ENCODE measurements at places on chromosomes 5 and 9.
A peak's percentile ranks its signal among the peaks of the same experiment; 100 is the strongest.

DNA sequence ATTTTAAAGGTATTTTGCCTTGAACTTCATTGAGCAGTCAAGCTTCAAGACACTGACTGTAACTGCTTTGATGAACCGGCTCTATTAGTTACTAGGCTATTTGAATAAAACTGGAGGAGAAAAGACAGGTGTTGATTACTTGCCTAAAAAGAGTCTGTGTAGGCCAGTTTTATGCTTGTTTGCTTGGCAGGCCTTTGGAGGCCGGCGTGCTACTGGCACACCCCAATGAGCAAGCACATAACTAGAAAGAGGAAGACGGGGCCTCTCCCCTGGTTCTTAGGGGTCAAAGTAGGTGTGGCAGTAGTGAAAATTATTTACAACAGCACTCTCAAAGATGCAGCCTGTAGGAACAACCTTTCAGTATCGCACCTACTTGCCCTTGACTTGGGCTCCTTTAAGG, 2.1 kb upstream of the ZFR start:
- no peak for DNase-seq

- no peak for DNase-seq
Observed at GRCh38 chr5:15476977-15477376, 23.0 kb upstream of the FBXL7 start.

DNA sequence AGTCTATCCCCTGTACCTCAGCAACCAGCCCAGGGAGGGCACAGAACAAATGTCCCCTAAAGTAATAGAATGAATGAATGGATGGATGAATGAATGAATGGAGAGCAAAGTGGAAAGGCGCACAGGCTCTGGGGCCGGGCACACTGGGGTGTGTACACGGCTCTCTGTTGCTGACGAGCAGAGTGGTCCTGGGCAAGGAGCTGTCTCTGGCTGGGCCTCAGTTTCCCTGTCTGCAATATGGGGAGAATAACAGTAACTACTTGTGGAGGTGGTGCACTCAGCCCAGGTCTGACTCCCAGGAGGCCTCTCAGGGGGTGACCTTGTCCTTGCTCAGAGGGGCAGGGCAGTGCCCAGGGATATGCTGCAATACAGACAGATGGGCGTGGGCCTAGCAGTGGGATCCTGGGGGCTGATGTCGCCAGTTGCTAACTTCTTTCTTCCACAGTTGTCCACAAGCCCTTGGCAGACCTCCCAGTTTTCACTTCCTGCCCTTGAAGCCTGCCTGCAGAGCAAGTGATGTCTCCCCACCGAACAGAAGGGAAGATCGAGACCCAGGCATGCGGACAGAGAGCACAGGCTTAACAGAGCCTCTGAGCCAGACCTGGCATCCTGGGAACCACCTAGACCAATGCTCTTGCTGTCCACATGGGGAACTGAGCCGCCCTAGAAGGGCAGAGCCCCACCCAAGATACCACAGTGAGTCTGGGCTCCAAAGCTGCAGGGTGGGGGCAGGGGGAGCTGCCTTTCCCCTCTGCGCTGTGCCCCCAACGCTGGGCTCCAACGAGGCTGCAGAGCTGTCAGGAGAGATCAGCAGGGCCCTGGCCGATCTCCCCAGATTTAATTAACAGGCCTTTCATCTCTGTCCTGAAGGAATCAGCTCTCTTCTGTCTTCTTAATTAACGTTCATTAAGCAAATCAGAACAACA, 13.6 kb upstream of the LAMC3 start:
- no peak for DNase-seq

DNA sequence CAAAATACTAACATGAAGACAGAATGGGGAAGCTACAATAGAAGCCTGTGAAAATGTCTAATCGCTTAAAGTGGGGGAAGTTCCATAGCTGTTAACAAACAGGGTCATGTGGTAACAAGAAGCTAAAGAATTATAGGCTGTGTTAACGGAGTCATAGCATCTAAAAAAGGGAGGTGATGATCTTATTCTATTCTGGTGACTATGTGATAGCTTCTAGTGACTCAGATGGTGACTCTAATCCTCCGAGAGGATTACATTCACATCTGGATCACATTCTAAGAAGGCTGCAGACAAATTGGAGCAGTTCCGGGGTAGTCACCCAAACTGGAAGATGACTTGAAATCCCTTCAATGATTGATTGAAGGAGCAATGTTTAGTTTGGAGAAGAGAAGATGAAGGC, 142.1 kb downstream of the LIFR start:
- no peak for DNase-seq

GRCh38 chr9:94827584-94828304, 101.2 kb downstream of the AOPEP start:
- DNase-seq, result no peak

DNA sequence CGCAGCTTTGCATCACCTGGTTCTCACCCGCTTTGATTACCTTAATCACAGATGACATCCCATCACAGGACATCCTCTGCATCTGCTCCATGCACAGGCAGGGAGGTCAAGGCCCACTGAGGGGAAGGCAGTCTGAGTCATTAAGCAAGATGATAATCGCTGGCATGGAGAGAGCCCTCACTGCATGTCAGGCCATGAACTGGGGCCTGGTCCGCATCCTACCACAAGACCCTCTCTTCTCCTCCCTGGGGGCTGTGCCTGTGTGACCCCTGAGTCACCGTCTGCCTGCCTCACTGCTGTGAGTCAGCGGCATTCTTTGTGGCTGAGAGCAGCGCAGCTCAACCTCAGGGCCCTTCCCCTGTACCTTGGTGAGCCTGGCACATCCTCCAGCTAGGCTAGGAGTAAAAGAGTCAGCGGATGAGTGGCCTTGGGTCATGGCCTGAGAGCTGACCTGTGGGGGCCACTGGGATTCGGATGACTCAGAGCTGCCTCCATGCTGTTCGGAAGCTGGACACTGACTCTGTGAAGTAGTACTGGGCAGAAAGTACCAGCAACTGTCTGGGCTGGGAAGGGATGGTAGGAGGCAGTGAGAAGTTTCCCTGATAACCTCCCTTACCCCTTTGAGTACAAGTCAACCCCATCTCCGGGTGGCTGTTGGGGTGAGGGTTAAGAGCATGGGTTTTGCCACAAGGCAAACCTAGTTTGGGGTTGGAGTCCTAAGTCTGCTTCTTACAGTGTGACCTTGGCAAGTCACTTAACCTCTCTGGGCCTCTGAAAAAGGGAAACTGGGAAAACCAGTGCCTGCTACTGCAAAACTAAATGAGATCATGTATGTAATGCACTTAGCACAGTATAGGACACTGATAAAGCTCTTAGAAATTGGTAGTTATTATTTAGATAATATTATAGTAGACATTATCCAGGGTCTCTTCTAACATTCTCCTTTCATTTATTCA, 14.6 kb upstream of the ARSI start:
- DNase-seq, result no peak

GRCh38 chr5:10297646-10298204, 10.0 kb downstream of the CMBL start:
- no peak for DNase-seq

DNA sequence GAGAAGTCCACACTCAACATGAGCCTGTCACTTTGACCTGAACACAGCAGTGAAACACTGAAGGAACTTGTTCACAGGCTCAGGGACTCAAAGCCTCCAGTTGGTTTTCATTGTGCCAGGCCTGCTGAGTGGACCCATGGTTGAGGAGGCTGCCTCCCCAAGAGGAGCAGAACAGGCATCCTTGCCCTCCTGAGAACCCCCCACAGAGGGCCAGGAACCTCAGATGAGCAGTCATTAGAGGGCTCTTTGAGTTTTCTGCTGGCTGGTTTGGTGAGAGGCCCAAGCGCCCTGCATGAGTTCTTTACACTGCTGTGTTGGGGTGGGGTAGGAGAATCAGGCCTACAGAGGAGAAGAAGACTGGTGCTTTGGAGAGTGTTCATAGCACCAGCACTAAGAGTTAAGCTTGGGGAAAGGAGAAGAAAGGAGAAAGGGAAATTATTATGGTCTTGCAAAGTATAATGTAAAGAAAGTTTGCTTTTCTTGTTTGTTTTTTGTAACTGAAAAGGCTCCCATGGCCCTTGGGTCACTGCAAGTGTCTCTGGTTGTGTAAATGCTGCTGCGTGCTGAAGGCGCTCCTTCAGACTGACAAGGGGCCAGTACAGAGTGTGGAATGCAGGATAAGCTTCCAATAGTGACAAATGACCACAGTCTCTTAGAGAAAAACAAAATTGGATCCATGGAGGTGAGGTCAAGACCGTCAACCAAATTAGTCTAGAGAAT, 100.2 kb downstream of the PDE8B start:
- DNase-seq, result no peak

DNA sequence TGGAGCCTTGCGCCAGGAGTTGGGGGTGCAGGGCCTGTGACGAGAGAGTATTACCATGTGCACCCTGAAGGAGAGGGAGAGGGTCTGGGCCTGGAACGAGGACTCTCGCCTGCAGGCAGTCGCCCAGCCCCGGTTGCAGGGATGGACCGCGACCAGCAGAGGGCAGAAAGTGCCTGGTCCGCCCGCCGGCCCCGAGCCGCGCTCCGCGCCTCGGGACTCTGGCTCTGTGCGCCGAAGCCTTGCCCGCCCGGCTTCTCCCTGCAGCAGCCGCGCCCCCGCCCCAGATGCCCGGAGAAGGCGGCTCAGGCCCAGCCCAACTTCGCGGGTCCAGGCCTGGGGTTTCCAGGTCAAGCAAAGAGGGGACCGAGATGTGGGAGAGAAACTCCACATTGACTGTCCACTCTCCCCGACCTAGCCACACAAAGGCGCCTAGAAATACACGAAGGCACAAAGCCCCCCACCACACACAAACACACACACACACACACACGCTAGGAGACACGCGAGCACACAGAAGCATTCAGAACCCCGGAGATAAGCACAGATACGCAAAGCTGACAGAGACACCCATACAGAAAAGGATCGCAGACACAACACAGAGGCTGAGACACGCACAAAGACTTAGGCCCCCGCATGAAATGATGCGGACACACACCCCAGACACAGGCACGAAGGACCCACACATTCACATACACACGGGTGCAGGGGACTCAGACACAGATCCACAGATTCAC, 2.0 kb upstream of the LMX1B start:
- peak; percentile 39 for DNase-seq
